ENCODE measurements at places on chromosomes 3 and 15.

- no peaks in the 10 kb centered on the region for H3K36me3 ChIP-seq
- no peak overlapping the region for H3K4me3 ChIP-seq
- no peak for DNase-seq
- H3K27me3 ChIP-seq = no peaks in the 10 kb centered on the region
- no peaks in the 10 kb centered on the region for H3K4me1 ChIP-seq
- no peak overlapping the region for H3K27ac ChIP-seq
Measured at GRCh38 chr3:90056281-90057032, 949.0 kb downstream of the EPHA3 start.

DNA sequence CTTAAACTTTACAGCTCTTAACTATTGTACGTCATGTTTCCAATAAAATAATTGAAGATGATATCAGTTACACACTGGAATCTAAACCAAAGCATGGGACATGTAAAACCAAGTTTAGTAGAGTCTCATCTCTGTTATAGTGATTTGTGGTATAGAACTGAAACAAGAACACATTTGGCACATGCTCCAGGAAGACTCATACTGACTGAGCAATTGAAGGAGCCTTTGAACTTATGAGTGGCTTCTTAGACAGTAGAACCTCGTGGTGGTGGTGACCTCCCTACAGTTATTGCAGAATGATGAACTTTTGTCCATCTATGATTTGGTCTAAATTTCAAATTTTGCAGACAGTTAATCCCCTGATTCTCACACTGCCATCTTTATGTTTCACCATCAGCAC is 729.7 kb downstream of the ROBO1 start:
- no peak overlapping the region for H3K4me3 ChIP-seq
- no peaks in the 10 kb centered on the region for H3K36me3 ChIP-seq
- no peaks in the 10 kb centered on the region for H3K27me3 ChIP-seq
- H3K4me1 ChIP-seq = no peaks in the 10 kb centered on the region

GRCh38 chr15:62394079-62394478 is 229.0 kb upstream of the C2CD4B start:
- H3K4me1 ChIP-seq = peaks cover 21% of the 10 kb centered on the region
- no peak overlapping the region for H3K4me3 ChIP-seq
- DNase-seq = no peak

DNA sequence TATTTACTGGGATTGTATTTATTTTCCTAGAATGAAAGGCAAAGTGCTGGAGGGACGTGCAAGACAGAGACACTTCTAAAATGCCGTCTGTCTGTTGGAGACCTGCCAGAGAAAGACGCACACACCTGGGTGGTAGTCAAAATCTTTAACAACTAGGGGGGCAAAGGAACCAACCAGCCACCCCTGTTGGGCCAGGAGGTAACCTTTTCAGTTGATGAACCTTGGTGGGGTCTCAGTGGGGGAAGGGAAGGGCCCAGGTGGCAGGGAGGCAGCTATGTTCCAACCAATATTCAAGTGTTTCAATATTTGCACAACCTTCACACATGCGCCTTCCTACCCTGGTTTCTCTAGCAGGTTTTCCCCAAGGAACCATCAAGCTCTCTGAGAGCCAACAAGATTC is 99.0 kb downstream of the MEGF11 start:
- no peak for DNase-seq
- peaks cover 5% of the 10 kb centered on the region for H3K27me3 ChIP-seq
- no peaks in the 10 kb centered on the region for H3K4me1 ChIP-seq
- H3K36me3 ChIP-seq = no peaks in the 10 kb centered on the region

DNA sequence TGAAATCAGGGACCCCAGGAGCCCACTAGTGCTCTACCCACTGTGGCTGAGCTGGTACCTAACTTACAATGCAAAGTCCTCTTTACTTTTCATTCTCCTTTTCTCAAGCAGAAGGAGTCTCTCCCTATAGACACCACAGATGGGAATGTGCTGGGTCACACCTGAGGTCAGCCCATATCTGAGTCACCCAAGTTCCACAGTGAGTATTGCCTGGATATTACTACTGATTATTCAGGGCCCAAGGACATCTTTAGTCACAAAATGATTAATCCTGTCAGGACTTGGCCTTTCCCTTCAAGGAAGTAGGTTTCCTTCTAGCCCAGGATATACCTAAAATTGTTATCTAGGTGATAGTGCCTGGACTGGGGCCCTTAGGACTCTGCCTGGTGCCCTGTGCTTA is 1305.2 kb downstream of the SI start:
- H3K27ac ChIP-seq = no peak overlapping the region
- H3K36me3 ChIP-seq = no peaks in the 10 kb centered on the region
- H3K27me3 ChIP-seq = no peaks in the 10 kb centered on the region

DNA sequence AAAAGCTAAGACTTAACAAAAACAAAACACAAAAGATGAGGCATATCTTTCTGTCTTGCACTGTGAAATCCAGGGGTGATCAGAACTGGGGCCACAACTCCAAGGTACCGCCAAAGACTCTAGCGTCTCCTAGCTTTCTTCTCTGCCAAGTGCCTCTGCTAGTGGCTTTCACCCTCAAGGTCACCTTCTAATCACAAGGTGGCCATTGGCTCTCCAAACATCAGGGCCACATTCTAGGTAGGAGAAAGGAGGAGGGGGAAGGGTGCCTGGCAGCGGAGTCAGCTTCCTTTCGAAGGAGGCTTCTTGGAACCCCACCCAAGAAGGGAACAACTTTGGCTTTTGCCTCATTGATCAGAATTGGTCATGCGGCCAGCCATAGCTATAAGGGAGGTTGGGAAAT is 168.8 kb upstream of the SMAD3 start:
- no peaks in the 10 kb centered on the region for H3K27me3 ChIP-seq
- no peaks in the 10 kb centered on the region for H3K36me3 ChIP-seq
- H3K4me3 ChIP-seq = no peak overlapping the region
- H3K27ac ChIP-seq = no peak overlapping the region
- H3K4me1 ChIP-seq = no peaks in the 10 kb centered on the region
- DNase-seq = no peak

GRCh38 chr3:187927565-187927964 is 182.3 kb upstream of the BCL6 start:
- no peaks in the 10 kb centered on the region for H3K36me3 ChIP-seq
- H3K27ac ChIP-seq = no peak overlapping the region
- H3K4me1 ChIP-seq = peaks cover 9% of the 10 kb centered on the region
- H3K27me3 ChIP-seq = no peaks in the 10 kb centered on the region

GRCh38 chr3:180704532-180704931 is 25.2 kb upstream of the CCDC39 start:
- no peak overlapping the region for H3K27ac ChIP-seq
- no peaks in the 10 kb centered on the region for H3K36me3 ChIP-seq
- H3K4me3 ChIP-seq = no peak overlapping the region
- H3K4me1 ChIP-seq = no peaks in the 10 kb centered on the region
- peaks cover 13% of the 10 kb centered on the region for H3K27me3 ChIP-seq
- no peak for DNase-seq

DNA sequence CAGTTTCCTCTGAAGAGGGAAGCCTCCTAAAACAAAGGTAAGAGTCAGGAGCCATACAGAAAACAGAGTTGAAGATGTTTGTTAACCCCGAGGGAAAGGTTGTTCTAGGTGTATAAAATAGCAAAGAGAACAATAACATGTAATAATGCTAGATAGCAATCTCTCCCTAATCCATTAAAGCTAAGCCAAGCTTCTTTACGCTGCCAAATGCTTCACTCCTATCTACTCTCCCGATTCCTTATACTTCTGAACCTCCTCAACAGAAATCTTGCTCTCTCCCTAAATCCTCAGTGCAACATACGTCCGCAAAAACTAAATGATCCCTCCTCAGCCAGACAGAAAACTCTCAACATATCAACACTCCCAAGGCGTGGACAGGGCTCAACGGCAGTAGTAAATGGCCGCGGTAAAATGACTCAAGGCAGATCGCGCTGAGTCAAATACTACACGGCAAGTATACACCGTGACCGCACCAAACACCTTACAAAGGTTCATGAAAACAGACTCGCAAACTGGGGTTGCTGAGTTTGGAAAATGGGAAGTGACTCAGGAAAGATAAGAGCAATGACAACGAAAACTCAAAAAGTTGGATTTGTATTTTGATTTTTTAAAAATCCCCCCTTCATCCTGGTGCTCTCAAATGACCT is 682 bp downstream of the CLDND1 start:
- H3K36me3 ChIP-seq = peaks cover 36% of the 10 kb centered on the region
- H3K4me1 ChIP-seq = peaks cover 23% of the 10 kb centered on the region
- H3K4me3 ChIP-seq = peak overlapping the region; percentile 68
- peak overlapping the region; percentile 66 for H3K27ac ChIP-seq
- DNase-seq = peak; percentile 40

GRCh38 chr3:145798007-145798406 is 363.0 kb downstream of the PLOD2 start:
- no peaks in the 10 kb centered on the region for H3K36me3 ChIP-seq
- no peaks in the 10 kb centered on the region for H3K27me3 ChIP-seq
- no peaks in the 10 kb centered on the region for H3K4me1 ChIP-seq
- H3K4me3 ChIP-seq = no peak overlapping the region
- H3K27ac ChIP-seq = no peak overlapping the region

DNA sequence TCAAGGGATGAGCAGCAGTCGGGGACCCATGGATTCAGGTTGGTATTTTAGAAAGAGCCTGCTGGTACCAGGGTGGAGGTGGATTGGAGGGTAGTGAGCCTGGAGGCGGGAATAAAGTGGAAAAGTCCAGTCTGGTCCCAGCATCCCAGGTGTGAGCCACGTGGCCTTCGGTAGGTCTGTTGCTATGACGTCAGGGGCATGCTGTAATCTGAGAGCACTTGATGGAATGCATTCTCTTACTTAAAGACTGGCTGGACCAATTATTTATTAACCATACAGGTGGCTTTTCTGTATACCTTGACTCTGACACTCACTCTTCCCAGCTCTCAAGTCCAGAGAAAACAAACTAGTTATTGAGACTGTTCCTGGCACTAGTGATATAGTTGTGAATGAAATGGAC is 389.9 kb upstream of the RGMA start:
- no peaks in the 10 kb centered on the region for H3K27me3 ChIP-seq
- no peaks in the 10 kb centered on the region for H3K4me1 ChIP-seq
- no peak overlapping the region for H3K27ac ChIP-seq
- no peak overlapping the region for H3K4me3 ChIP-seq
- DNase-seq = no peak

DNA sequence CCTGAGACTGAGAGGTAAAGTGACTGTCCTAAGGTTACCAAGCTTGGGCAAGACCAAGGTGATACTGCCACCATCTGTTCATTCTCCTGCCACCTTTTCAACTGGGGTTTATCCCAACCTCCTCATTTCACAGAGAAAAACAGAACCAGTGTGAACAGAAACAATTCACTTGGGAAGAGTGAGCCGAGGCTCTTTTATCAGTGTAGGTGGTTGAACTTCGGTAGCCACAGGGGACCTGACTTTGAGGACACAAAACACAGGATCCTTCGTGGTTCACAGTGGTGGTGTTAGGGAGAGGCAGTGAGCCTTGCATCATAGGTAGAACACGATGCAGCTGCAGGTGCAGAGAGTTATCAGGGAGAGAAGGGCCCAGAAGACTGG is 72.8 kb upstream of the ICE2 start:
- no peak for DNase-seq
- peaks cover 20% of the 10 kb centered on the region for H3K36me3 ChIP-seq
- no peak overlapping the region for H3K4me3 ChIP-seq
- peak overlapping the region; percentile 7 for H3K27ac ChIP-seq

- no peaks in the 10 kb centered on the region for H3K4me1 ChIP-seq
- H3K27ac ChIP-seq = no peak overlapping the region
- H3K36me3 ChIP-seq = no peaks in the 10 kb centered on the region
- no peak overlapping the region for H3K4me3 ChIP-seq
Measured at GRCh38 chr15:40964634-40965033, 11.4 kb downstream of the CHAC1 start.

DNA sequence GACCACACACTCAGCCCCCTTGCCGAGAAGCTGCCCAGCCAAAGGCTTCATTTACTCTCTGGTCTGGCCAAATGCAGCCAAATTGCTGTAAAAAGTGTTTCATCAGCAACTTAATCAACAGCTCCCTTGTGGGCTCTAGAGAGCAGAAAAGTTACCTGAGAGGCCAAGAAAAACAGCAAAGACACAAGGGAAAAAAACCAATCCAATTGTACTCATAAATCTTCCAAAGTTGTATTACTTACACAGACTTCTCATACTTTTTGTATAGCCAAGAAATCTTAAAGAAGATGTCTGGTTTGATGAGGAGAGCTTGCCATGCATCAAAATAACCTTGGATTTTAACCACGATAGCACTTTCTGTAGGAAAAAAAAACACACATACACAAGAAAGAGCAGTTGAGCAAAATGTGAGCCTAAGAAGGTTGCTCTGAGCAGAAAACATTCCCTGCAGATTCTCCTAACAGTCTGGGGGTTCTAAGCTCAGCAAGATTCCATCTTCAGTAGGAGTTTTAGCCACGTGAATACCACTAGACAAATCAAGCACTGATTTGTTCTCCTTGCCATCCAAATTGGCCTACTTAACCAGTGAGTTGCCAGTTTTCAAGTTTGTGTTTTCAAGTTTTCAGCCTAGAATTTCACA is 120.0 kb downstream of the CYP19A1 start:
- H3K4me3 ChIP-seq = no peak overlapping the region
- no peaks in the 10 kb centered on the region for H3K4me1 ChIP-seq
- H3K27me3 ChIP-seq = peaks cover 6% of the 10 kb centered on the region
- no peak overlapping the region for H3K27ac ChIP-seq

DNA sequence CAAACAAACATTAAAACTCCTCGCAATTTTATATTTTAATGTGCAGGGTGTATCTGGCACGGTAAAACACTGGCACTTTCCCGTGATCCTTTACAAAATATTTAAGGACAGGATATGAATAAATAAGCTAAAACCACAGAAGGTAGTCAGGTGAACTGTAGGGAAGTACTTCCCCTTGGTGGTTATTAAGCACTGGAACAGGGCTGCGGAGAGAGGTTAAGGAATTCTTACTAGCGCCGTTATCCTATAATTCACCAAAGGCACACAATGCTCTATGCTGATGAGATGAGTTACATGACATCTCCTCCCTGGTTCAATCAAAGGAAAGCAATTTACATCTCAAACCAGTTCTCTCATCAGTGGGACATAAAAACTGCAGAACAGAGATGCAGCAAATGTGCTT is 289.8 kb downstream of the ZBTB20 start:
- no peak for DNase-seq
- no peak overlapping the region for H3K4me3 ChIP-seq
- H3K27me3 ChIP-seq = no peaks in the 10 kb centered on the region
- no peaks in the 10 kb centered on the region for H3K4me1 ChIP-seq

GRCh38 chr15:83204697-83205096 is 2.9 kb downstream of the HDGFL3 start:
- no peak for DNase-seq
- H3K4me3 ChIP-seq = no peak overlapping the region
- H3K36me3 ChIP-seq = no peaks in the 10 kb centered on the region
- peaks cover 24% of the 10 kb centered on the region for H3K27me3 ChIP-seq

GRCh38 chr3:183815563-183815940 is 9.8 kb downstream of the MAP6D1 start:
- H3K36me3 ChIP-seq = peaks cover 13% of the 10 kb centered on the region
- H3K4me1 ChIP-seq = peaks cover 12% of the 10 kb centered on the region
- peak overlapping the region; percentile 17 for H3K4me3 ChIP-seq
- no peak for DNase-seq
- H3K27me3 ChIP-seq = no peaks in the 10 kb centered on the region

GRCh38 chr3:107973152-107973551 is 117.7 kb downstream of the CD47 start:
- peaks cover 34% of the 10 kb centered on the region for H3K4me1 ChIP-seq
- no peaks in the 10 kb centered on the region for H3K36me3 ChIP-seq
- no peak for DNase-seq
- H3K27ac ChIP-seq = no peak overlapping the region
- H3K4me3 ChIP-seq = no peak overlapping the region
